ENCODE measurements at places on chromosomes 11 and 22. TPM values are rescaled to one million over a fixed set of nuclear protein-coding genes. Genes with fewer than 3 reads are reported as not detected.

DNA sequence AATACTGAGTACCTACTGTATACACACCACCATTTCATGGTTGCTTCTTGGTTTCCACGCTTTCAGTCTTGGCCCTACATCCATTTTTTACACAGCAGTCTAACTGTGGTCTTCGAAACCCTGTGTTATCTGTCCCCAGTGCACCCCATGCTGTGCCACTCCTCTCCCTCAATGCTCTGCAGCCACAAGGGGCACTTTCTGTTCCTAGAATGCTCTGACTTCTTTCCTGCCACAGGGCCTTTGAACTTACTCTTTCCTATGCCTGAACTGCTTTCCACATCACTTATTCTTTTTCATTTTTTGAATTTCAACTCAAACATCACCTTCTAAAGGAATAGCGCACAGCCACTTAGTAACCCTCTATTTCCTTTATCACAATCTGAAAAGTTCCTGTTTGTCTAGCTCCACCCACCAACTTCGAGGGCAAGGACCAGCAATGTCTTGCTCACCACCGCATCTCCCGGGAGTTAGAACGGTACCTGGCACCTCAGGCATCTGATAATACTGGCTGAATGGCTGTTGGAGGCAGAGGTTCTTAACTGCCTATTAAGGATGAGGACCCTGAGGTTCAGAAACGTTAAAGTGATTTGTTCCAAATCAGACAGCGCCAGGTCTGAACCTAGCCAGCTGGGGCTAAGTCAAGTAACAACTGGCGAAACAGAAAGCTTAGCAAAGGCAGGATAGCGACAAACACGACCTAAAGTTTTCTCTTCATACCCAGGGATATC, 568 bp downstream of the ALG8 start:
- no peak for DNase-seq

DNA sequence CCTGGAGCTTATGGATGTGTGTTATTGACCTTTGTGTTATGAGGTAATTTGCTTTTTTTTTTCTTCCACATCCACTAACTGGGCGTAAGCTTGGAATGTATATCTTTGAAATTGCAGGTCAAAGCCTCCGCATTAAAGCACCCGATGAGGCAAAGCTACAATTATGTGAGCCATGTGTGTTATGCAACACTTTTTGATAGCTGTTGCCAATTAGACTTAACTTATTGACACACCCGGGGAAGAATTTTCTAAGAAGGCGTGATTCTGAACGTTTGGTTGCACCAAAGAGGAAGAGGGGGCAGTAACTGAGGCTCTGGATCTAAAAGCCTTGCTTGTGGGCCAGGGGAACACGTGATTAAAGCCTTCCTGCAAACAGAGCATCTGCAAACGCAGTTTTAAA, 610 bp upstream of the TEX12 start:
- no peak for DNase-seq

- no peak for DNase-seq
Measured at GRCh38 chr11:18455686-18456372, at the start of gene LDHAL6A. TSS of gene LDHAL6A (plus strand) at chr11:18455856. CDS start at chr11:18456681, 825 bp downstream.

- DNase-seq, result no peak
Measured at GRCh38 chr11:122743949-122744348, 88.4 kb downstream of the UBASH3B start.

DNA sequence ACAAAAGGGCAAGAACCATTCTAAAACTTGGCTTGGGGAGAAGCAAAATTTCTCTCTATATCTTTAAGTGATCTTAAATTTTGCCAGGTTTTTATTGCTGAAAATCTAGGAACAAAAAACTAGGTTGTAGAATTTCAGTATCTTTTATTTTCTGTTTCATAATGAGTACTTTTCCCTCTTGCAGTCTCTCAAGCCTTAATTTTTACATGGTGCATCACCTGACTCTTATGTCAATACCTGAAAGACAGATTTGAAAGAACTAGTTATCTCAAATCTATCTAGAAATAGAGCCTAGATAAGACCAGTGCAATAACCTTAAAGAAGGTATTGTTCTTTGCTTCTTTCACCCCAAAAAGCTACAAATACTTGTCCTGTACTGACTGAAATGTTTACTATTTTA, 122.1 kb downstream of the TRIM44 start:
- DNase-seq, result no peak

- DNase-seq, result no peak
Measured at GRCh38 chr11:44973632-44974401, 23.1 kb upstream of the TP53I11 start.

GRCh38 chr11:120499859-120500258, 11.7 kb upstream of the GRIK4 start:
- no peak for DNase-seq

DNA sequence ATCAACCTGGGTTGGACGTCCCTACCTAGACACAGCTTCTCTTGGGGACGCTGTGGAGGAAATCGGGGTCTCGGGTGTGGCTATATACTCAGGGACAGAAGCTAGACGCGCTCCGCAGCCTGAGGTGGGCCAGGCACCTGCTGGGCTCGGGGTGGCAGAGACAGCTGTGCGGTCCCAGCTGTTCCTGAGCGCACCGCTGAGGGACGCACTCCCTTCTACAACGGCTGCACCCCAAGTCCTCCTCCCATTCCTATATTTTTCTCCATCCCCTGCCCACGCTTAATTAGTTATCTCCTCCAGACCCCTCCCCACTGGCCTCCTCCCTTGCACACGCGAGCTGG, 188 bp upstream of the MTNR1B start:
- DNase-seq, result no peak

The CUL5 gene
- 44.9 TPM for total RNA-seq

Measured in heart right ventricle (tissue), 16 donors.